ENCODE measurements at places on chromosomes 1 and 21.

DNA sequence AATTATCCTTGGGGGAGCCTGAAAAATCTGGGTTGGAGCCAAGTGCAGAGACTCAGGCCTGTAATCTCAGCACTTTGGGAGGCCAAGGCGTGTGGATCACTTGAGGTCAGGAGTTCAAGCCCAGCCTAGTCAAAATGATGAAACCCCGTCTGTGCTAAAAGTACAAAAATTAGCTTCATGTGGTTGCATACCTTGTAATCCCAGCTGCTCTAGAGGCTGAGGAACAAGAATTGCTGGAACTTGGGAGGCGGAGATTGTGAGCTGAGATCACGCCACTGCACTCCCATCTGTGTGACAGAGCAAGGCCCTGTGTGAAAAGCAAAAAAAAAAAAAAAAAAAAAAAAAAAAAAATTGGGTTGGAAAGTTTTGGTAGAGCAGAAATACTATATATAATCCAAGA, 1563.6 kb upstream of the PRMT6 start:
- DNase-seq: no peak

DNA sequence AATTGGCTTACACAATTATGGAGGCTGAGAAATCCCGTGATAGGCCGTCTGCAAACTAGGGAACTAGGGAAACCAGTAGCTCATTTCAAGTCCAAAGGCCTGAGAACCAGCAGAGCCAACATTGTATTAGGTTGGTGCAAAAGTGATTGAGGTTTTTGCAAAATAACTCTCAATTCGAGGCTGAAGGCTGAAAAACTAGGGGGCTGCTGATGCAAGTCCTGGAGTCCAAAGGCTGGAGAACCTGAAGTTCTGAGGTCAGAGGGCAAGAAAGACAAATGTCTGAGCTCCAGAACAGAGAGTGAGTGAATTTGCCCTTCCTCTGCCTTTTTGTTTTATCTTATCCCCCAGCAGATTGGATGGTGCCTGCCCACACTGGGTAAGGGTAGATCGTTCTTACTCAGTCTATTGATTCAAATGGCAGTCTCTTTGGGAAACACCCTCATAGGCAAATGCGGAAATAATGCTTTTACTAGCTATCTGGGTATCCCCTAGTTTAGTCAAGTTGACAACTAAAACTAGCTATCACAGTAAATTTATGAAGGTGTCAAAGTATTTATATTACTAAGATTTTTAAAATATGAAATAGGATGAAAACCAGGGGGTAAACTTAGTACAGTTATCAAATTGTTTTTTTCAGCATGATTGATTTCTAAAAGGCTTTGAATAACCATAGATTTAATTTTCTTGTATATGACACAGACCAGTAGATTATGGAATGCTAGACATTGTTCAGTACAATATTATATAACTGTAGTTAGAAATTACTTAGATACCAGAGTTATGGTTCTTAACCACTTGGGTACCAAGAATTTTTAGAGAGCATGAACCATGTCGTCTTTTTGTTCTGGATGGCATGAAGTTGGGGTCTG, 15.4 kb downstream of the RABGAP1L start:
- no peak for DNase-seq

GRCh38 chr1:112840631-112841624, 115.1 kb downstream of the SLC16A1 start:
- DNase-seq: no peak

- no peak for DNase-seq
These were observed 153.4 kb downstream of the ETS2 start for GRCh38 chr21:38958940-38959691.

DNA sequence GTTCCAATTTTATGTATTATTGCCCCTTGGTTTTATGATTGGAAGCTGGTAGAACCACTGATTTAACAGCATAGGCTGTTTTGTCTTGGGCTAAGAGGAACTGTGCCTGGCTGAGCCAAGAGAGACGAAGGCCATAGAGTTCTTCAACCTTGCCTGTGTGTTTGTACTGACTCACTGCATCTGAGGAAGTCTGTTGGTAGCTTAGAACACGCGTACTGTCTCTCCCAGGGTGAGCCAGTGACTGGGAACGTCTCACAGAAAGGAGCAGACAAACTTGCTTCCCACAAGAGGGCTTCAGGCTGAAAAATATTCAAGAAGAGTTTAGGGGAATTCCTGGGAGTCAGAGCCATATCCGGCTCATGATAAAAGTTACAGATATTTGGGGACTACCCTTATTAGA, 14.9 kb downstream of the TMEM51 start:
- DNase-seq: no peak

DNA sequence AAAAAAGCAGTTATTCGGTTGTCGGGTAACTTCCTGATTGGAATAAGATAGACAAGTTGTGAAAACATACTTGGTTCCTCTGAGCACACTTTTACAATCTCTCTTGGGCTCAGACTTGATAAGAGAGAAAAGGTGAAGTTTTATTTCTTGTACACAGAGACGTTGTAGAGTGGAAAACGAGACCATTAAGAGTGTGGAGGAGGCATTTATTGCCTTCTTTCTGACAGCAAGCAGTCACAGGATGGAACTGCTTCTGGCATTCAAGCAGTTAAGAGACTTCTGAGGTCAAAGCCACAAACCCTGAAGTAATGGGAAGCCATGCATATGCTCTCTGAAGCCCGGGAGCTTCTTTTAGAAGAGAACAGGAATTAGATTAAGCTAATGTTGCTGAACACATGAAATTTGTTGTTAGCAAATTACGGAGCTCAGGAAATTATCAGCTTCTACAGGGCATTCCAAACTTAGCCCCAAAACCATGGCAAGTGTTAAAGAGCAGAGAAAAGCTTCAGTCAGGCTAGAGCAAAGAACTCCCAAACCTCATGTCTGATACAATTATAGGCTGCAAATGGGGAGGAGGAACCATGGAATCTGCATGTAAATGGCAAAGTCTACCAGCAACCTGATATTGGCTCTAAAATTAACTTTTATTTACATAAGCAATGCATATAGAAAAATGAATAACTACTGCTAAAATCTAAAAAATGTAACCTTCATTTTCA, 26.0 kb downstream of the S1PR1 start:
- DNase-seq: no peak

All from activated naive CD8-positive, alpha-beta T cell treated with anti-CD3 and anti-CD28 coated beads, Interleukin-2, amount 50 U/mL, for 16 hours (primary cell).